ENCODE measurements at places on chromosomes 6 and 20.

DNA sequence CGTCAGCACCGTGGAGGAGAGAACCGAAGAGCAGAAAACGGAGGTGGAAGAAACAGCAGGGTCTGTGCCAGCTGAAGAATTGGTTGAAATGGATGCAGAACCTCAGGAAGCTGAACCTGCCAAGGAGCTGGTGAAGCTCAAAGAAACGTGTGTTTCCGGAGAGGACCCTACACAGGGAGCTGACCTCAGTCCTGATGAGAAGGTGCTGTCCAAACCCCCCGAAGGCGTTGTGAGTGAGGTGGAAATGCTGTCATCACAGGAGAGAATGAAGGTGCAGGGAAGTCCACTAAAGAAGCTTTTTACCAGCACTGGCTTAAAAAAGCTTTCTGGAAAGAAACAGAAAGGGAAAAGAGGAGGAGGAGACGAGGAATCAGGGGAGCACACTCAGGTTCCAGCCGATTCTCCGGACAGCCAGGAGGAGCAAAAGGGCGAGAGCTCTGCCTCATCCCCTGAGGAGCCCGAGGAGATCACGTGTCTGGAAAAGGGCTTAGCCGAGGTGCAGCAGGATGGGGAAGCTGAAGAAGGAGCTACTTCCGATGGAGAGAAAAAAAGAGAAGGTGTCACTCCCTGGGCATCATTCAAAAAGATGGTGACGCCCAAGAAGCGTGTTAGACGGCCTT is 41.6 kb downstream of the ZBTB2 start:
- no peak for DNase-seq

GRCh38 chr20:53975761-53976160 is 94.6 kb downstream of the BCAS1 start:
- no peak for DNase-seq

GRCh38 chr6:68636666-68637065 is 1.6 kb downstream of the ADGRB3 start:
- DNase-seq, result no peak

DNA sequence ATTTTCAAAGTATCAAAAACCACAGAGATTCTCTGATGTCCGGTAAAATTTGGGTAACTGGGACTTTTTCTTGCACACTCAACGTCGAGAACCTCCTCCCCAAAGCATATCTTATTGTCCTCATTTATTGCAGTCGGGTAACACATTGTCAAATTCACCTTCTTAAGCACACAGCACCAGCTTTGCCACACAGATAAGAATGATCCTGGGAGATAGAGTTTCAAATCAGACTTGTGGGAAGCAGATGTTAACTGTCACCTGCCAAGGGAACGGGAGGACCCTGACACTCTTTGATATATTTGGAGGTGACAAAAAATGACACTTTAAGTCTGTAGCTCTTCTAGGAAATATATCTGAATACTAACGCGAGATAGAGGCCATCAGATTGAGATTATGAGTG is 282.1 kb upstream of the BMP2 start:
- no peak for DNase-seq

DNA sequence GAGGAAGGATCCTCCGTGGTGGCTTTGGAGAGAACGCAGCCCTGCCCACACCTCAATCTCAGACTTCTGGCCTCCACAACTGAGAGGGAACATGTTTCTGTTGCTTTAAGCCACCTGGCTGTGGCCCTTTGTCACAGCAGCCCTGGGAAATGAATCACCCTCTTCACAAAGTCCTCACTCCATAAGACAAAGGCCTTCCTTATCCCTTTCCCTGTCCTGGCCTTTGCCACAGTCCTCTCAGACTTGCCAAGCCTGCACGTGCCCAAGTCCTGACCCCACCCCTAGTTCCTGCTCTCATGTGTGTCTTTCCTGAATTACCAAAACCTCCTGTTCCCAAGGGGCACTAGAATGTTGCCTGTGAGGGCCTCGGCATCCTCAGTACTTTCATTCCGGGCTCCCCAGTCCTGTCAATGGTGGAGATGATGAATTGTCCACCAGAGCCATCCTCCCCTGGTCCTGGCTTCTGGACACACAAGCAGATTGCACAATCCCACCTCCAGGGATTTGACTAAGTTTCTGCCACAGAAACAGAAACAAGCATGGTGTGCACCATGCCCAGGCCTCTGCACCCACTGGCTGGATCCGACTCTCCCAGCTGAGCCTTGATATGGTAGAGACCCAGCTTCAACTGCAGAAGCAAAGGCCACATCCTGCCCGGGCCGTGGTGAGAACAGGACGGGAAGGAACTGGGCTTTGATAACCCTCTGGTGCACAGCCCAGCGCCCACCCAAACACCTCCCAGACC is 232.6 kb upstream of the PDE10A start:
- no peak for DNase-seq

DNA sequence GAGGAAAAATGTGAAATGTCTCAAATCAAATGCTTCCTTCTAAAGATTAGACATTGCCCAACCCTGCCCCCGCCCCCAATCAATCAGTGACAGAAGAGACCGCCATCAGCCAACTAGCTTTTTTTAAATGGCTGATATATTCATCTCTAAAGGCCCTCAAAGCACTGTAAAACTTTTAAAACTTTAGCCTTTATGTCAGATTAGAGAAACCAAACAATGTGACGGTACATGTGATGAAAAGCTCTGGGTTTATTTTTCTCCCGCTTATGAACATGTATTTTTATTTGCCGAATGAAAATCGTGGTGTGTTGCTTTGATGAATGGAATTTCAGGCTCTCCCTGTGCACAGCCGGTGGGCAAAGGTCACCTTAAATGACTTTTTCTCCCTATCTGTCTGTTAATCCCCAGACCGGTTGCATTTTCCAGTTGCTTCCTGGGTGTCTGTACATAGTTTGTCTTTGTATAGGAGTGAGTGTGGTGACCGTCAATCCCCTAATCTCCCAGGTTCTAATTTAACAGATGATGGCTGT is 38.5 kb downstream of the TBC1D7 start:
- no peak for DNase-seq

- DNase-seq, result no peak
Observed at GRCh38 chr6:14729129-14729871, 516.6 kb upstream of the JARID2 start.

GRCh38 chr20:16397086-16397485 is 176.2 kb downstream of the KIF16B start:
- DNase-seq, result no peak

DNA sequence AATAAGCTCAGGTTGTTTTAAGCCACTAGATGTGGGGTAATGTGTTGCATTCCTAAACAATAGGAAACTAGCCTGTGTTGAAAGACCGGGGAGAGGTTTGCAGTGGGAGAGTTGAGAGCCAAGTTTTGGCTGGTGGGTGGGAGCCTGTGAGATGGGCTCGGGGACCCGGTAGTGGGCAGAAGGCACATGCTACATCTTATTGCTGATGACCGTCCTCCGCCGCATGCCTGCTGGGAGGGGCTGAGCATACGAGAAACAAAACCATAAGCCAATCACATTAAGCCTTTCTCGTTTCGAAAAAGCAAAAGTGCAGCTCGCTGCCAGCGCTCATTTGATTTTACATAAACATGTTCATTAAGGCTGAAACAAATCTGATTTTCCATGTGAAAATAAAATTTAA is 57.4 kb upstream of the MPC1 start:
- no peak for DNase-seq

DNA sequence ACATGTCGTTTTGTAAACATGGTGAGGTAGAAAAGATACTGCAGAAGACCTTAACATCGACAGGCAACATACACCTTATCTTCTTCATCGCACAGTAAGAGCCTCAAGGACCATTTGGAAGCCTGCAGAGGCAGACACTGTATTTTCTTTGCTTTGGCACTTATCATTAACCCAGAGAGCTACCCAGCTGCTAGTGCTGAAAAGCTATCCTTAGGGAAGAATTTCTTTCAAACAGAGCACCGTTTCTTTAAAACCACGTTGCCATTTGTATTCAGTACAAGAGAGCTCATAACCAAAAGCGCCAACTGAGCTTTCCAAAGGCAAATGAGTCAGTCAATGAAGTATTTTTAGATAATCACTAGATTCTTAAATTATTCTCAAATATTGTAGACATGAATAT is 306.6 kb downstream of the EPM2A start:
- DNase-seq, result no peak

- DNase-seq, result no peak
Observed at GRCh38 chr6:138307352-138307751, 70.4 kb upstream of the SMIM28 start.

GRCh38 chr6:99096170-99096569 is 148.4 kb upstream of the FBXL4 start:
- DNase-seq, result no peak

DNA sequence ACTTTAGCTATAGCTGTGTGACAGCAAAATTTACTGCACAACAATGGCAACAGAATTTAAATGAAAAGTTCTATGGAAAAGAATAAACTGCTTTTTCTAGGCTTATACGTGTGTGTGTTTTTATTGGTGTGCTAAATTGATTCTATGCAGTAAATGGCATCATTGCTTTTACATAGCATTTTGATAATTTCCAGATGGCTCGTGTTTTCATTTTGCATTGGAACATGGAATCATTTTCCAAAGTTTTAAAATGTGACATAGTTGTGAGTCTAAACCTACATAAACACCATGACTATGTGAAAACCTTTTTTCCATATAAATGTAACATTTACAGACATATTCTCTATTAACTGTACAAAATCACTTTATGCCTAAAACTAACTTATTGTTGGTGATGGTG is 127.8 kb downstream of the SIM1 start:
- no peak for DNase-seq

- no peak for DNase-seq
Observed at GRCh38 chr6:20866036-20866435, 331.8 kb downstream of the CDKAL1 start.

All from CD4-positive, alpha-beta T cell treated with Interleukin-10 for 1 hour (primary cell).